ENCODE measurements at places on chromosomes 5 and 9. TPM values are rescaled to one million over a fixed set of nuclear protein-coding genes. Genes with fewer than 3 reads are reported as not detected.

- no peaks in the 10 kb centered on the region for H3K36me3 ChIP-seq
- H3K4me3 ChIP-seq = no peak overlapping the region
- no peak for DNase-seq
- H3K27me3 ChIP-seq = no peaks in the 10 kb centered on the region
These were observed 44.5 kb downstream of the PTTG1 start for GRCh38 chr5:160466116-160466515.

DNA sequence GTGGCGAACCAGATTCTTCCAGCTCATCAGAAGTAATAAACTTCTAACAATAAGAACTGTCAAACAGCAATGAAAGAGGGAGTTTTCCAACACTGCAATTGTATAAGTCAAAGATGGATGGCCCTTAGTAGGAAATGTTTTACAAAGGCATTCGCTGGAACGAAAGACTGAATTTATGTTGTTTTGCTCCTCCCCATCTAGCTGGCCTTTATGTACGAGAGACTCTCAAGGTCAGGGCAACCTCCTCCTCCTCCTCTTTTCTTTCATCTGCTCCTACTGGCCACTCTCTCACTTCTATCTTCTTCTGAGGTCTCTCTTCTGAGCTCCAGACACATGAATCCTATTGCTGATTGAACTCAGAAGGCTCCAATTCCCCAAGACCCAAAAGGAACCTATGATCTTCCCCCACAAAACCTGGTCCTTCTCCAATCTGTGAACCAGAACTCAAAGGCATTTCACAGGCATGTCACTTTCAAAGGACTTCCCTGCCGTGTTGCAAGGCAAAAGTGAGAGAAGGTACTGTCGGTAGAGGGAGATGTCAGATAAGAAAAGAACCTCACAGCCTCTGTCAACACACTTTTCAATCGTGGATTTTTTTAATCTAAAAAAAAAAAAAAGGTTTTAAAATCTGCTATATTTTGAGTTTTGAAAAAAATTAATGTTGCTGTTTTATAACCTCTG, 28.5 kb upstream of the PUM3 start:
- no peaks in the 10 kb centered on the region for H3K36me3 ChIP-seq
- H3K27ac ChIP-seq = no peak overlapping the region
- no peaks in the 10 kb centered on the region for H3K27me3 ChIP-seq
- no peak for DNase-seq
- no peak overlapping the region for H3K4me3 ChIP-seq

The CDX1 gene
- total RNA-seq = not detected

The PCDHB8 gene
- total RNA-seq = 0.11 TPM

The TMEM215 gene
- total RNA-seq = 0.75 TPM

DNA sequence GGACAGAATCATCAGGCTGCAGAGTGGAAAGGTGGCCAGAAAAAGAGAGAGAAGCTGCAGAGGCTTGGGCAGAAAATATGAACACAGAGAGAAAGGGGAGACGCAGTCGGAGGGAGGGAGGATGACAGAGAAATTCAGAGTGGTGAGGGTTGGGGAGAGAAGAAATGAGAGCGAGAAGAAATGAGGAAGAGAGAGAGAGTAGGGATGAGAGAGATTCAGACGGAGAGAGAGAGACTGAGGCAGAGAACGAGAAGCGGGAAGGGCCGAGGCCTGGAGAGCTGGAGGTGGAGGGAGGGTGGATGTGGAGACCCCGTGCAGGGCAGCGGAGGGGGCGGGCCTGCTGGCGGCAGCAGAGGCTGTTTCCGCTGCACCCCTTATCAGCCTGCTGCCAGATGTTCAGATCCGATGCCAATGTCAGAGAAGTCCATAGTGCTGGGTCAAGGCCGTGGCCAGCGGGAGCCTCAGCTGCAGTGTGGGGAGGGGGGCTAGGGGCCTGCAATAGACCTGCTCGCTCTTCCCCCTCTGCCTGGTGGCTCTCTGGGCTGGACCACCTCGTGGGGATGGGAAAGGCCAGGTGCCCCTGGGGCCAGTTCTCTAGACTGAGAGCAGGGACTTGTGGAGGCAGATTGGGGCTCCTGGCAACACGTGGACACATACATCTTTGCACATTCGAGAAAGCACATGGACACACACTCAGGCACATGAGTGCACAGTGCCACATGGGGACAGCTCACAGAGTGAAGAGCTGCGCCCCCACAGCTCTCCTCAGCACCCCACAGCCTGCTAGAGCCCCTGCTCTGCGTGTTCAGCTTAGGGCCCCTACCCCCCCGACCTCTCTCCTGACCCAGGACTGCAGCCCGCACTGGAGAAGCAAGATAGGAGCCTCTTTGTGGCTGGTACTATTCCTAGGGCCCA, 4.9 kb upstream of the NR5A1 start:
- H3K27ac ChIP-seq = no peak overlapping the region
- H3K27me3 ChIP-seq = no peaks in the 10 kb centered on the region
- no peaks in the 10 kb centered on the region for H3K36me3 ChIP-seq
- H3K4me1 ChIP-seq = no peaks in the 10 kb centered on the region
- no peak overlapping the region for H3K4me3 ChIP-seq

- H3K27me3 ChIP-seq = no peaks in the 10 kb centered on the region
- DNase-seq = no peak
- peaks cover 11% of the 10 kb centered on the region for H3K4me1 ChIP-seq
- H3K4me3 ChIP-seq = no peak overlapping the region
- H3K36me3 ChIP-seq = no peaks in the 10 kb centered on the region
These were observed 142.1 kb upstream of the CCDC152 start for GRCh38 chr5:42614509-42614908.

DNA sequence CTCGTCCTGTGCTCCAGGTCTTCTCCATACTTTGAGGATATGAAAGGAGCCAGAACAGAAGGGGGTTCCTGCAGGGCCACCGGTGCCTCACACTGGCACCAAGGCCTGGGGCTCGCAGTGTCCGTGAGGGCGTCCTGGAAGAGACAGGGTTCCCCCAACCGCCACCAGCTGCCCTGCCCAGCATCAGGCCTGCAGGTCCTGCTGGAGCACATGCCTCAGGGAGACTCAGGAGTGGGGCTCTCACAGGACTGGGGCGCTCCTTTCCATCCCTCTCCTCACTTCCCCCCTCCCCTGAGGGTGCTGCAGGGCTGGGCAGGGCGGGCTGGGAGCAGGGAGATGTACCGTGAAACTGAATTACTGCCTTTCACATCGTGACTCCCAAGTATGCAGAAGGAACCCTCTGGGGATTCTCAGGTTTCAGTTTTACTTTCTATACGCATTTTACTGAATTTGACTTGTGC, 31.7 kb downstream of the CEP72 start:
- no peak for DNase-seq
- H3K4me1 ChIP-seq = no peaks in the 10 kb centered on the region
- no peak overlapping the region for H3K27ac ChIP-seq

- no peak for DNase-seq
- H3K27ac ChIP-seq = no peak overlapping the region
- no peaks in the 10 kb centered on the region for H3K4me1 ChIP-seq
- no peak overlapping the region for H3K4me3 ChIP-seq
- no peaks in the 10 kb centered on the region for H3K36me3 ChIP-seq
These were observed 44.0 kb downstream of the ST8SIA4 start for GRCh38 chr5:100858987-100859545.

The CRB2 gene
- not detected for total RNA-seq

Data from ascending aorta (tissue), 2 donors.